ENCODE measurements at places on chromosomes 3 and 15. TPM values are rescaled to one million over a fixed set of nuclear protein-coding genes. Genes with fewer than 3 reads are reported as not detected.

The MEIS2 gene
- not detected for total RNA-seq

The CPNE4 gene
- total RNA-seq: not detected

The FOXB1 gene
- 0.54 TPM for total RNA-seq

The SMCO1 gene
- not detected for total RNA-seq

The SIDT1 gene
- total RNA-seq: 31.6 TPM

The NANOGP8 gene
- total RNA-seq: not detected

- DNase-seq: no peak
Measured at GRCh38 chr3:31968369-31968926, 12.6 kb downstream of the OSBPL10 start.

- peak; percentile 68 for DNase-seq
Measured at GRCh38 chr3:104564045-104564643, 802.6 kb upstream of the ALCAM start.

DNA sequence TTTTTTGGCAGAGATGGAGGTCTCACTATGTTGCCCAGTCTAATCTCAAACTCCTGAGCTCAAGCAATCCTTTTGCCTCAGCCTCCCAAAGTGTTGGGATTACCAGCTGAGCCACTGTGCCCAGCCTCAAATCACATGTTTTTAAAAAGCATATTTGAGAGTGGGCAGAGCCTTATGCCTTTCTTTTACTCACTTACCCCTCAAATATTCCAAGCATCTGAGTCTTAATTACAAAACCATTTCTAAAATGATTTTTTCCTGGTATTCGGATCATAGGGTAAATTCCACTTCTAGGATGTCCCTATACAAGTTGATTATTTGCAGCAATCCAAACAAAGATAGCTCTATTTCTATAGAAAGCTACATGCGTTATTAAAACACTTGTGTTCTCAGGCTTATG, 106.1 kb downstream of the RFTN1 start:
- no peak for DNase-seq

GRCh38 chr3:193520738-193521137, 34.0 kb downstream of the ATP13A4 start:
- no peak for DNase-seq

- no peak for DNase-seq
Measured at GRCh38 chr15:43808960-43809678, 8.7 kb downstream of the HYPK start.

GRCh38 chr3:146072824-146073223, 88.2 kb downstream of the PLOD2 start:
- no peak for DNase-seq

GRCh38 chr15:59594493-59594942, 17.1 kb upstream of the GCNT3 start:
- DNase-seq: no peak

DNA sequence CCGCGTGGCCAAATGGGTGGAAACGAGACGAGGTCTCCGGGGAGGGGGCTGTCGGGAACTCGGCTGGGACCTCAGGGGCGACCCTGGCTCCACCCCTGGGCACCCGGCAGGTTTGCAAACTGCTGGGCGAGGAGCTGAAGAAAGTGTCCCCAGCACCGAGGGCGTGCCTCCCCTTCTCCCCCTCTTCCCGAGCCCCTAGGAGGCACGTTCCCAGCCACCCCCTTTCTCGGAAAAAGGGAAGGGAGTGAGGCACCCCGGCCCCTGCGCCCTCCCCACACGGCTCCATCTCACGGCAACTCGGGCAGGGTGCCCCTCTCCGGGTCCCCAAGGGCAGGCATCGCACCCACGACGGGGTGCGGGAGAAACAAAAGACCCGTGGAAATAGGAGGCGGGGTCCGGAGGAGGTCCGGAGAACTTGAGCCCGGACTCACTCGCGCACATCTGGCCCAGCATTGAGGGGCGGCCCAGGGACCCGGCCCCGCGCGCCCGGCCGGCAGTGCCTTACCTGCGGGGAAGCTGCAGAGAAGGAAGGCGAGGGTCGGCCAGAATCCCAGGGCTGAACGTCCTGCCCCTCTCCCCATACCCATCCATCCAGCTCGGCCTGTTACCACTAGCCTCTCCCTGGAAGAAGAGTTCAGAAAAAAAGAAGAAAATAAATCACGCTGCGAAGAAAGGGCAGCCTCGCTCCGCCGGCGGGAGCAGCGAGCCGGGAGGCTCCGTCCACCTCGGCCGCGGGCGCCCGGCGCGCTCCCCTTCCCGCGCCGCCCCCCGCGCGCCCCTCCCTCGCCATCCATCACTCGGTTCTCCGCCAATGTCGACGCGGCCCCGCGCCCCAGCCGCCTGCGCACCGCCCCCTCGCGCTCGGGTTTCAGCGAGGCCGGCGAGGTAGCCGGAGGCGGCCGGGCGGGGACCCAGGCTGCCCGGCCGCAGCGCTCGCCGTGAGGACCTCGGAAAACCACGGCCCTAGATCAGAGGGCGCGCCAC, 16.3 kb downstream of the RGMA start:
- no peak for DNase-seq

DNA sequence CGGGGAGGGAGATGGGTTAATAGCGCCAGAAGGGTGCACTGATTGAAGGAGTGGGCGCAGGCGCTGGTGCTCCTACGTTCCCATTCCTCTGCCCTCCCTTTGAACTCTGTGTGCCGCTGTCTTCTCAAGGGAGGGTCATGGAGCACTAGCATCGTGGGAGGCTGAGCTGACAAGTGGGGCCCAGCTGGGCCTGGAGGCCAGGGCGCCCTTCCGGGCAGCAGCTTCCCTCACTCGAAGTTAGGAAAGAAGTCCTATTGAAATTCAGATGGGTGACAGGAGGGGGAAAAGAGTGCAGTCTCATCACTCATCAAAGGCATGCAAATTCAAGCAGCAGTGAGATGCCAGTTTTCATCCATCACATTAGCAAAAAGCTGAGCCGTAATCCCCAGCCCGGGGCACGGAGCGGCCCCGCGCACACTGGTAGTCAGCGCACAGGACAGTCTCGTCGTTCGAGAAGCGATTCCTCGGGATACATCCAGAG, 128.2 kb downstream of the LRRK1 start:
- DNase-seq: no peak

GRCh38 chr3:69658514-69659140, 80.6 kb upstream of the MITF start:
- DNase-seq: no peak

DNA sequence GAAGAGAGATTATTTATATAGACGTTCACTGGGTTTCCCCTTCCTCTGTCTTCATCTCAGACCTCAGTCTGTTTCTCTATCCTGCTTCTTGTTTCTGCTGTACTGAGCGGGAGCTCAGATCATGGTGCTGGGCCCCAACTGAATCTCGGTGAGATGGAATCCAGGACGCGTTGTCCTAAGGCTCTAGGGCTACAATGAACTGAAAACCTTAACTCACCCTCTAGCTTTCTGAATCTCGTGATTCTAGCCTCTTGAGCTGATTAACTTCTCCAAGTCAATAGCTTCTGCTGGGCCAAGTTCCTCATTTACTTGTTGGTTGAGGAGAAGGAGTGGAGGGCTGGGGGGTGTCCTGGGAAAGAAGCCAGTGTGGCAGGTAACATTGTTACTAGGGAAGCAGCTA, 32.7 kb upstream of the MAP3K13 start:
- DNase-seq: no peak

- DNase-seq: peak; percentile 67
Measured at GRCh38 chr3:110314512-110315114, 757.0 kb upstream of the NECTIN3 start.

GRCh38 chr3:107411779-107412178, 34.5 kb downstream of the CCDC54 start:
- no peak for DNase-seq

DNA sequence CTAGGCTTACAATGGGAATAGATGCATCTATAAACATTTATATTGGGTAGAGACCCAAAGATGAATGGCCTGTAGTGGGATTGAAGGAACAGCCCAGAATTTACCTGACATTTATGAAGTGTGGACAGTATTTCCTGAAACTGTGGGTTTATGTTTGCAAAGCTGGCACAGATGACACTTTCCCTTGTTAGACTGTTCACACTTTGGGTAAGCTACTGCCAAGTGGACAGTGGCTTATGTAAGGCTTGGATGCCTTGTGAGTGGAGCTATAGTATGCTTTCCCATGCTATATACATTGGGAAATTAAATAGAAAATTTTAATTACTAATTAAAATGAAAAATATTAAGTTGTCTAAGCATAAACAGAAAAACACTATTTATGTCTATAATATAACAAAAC, 48.5 kb downstream of the STARD9 start:
- DNase-seq: no peak

GRCh38 chr3:160394009-160394392, 5.0 kb downstream of the IFT80 start:
- DNase-seq: no peak
